Peyer's patch (tissue), 4 donors: ENCODE measurements at places on chromosomes 7 and 10. TPM values are rescaled to one million over a fixed set of nuclear protein-coding genes. Genes with fewer than 3 reads are reported as not detected.
A peak's percentile ranks its signal among the peaks of the same experiment; 100 is the strongest.

GSTO1 gene
- total RNA-seq, result 46.4 TPM

ZNF425 gene
- total RNA-seq, result 2.2 TPM

SLC35B4 gene
- 12.8 TPM for total RNA-seq

DNA sequence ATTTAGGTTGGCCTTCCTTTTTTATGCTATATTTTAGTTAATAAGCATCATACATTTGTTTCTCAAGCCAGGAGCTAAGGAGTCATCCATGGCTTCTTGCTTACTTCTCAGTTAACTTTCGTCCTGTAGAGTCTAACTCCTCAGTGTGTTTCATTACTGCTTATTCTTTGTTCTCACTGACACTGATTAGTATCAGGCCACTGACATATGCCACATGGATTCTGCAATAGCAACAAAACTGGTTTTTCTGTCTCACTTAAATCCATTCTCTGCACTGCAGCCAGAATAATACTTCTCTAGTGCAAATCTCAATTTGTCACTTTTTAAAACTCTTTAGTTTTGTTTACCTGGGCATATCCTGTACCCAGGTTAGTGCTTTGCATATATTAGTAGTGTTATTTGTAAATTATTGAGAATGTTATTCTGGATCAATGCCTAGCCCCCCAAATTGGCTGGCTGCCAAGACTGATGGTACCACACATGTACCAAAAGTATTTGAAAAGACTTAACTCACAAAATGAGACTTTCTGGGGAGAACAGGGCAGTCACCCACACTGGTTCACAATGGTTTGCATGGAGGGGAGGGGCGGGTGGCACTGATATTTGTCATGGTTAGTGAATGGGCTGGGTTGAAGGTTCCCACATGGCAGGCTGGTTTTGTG lies 79.1 kb downstream of the CCSER2 start:
- DNase-seq, result no peak
- H3K4me3 ChIP-seq, result no peak overlapping the region
- no peak overlapping the region for H3K27ac ChIP-seq

DNA sequence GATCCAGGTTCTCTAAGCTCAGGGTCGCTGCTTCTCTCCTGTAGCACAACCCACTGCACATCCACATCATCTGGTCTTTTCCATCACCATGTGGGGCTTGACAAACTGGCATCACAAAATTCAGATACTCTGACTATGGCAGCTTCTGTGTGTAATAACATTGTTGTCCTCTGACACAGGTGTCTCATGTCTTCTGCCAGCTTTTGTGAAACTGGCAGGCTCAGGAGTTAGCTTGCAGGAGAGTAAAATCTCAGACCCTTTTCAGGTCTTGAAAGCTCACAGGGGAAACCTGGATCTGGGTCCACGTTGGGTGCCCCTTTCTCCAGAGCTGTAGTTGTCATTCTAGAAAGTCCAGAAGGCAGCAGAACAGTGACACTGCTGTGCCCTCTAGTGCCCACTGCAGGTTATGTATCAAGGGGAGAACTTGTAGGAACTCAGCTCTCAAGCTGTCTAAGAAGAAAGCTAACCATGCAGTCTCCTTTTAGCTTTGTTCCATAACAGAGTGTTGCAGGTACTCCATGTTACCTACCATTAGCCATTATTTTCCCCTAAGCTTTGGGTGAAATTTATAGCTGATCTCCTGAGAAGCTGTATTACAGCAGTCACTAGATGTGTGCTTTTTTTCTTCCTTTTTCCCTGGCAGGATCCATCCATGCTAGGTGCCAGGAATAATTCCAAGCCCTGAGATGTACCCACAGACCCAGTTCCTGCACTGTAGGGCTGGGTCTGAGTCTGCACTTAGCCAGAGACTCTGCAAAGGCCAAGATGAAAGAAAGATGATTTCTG lies 102.7 kb downstream of the ZNF248 start:
- DNase-seq, result no peak
- H3K4me3 ChIP-seq, result no peak overlapping the region
- no peaks in the 10 kb centered on the region for H3K36me3 ChIP-seq
- H3K27me3 ChIP-seq, result no peaks in the 10 kb centered on the region
- H3K4me1 ChIP-seq, result no peaks in the 10 kb centered on the region
- no peak overlapping the region for H3K27ac ChIP-seq

- no peak overlapping the region for H3K4me3 ChIP-seq
- no peak overlapping the region for H3K27ac ChIP-seq
- no peaks in the 10 kb centered on the region for H3K36me3 ChIP-seq
- H3K27me3 ChIP-seq, result no peaks in the 10 kb centered on the region
Observed at GRCh38 chr10:13139150-13139549, 22.2 kb upstream of the MCM10 start.

GRCh38 chr7:155469-155900 lies 36.9 kb upstream of the FAM20C start:
- no peaks in the 10 kb centered on the region for H3K36me3 ChIP-seq
- H3K27me3 ChIP-seq, result no peaks in the 10 kb centered on the region
- no peak for DNase-seq
- H3K4me1 ChIP-seq, result no peaks in the 10 kb centered on the region
- H3K4me3 ChIP-seq, result no peak overlapping the region

- H3K27ac ChIP-seq, result no peak overlapping the region
- H3K36me3 ChIP-seq, result no peaks in the 10 kb centered on the region
- H3K4me1 ChIP-seq, result no peaks in the 10 kb centered on the region
- H3K4me3 ChIP-seq, result no peak overlapping the region
Observed at GRCh38 chr10:44419790-44420549, 35.1 kb upstream of the CXCL12 start.

- peaks cover 31% of the 10 kb centered on the region for H3K4me1 ChIP-seq
- DNase-seq, result no peak
- peak overlapping the region; percentile 67 for H3K27ac ChIP-seq
- H3K27me3 ChIP-seq, result no peaks in the 10 kb centered on the region
- H3K36me3 ChIP-seq, result no peaks in the 10 kb centered on the region
Observed at GRCh38 chr10:650441-650851, 39.0 kb downstream of the DIP2C start.

DNA sequence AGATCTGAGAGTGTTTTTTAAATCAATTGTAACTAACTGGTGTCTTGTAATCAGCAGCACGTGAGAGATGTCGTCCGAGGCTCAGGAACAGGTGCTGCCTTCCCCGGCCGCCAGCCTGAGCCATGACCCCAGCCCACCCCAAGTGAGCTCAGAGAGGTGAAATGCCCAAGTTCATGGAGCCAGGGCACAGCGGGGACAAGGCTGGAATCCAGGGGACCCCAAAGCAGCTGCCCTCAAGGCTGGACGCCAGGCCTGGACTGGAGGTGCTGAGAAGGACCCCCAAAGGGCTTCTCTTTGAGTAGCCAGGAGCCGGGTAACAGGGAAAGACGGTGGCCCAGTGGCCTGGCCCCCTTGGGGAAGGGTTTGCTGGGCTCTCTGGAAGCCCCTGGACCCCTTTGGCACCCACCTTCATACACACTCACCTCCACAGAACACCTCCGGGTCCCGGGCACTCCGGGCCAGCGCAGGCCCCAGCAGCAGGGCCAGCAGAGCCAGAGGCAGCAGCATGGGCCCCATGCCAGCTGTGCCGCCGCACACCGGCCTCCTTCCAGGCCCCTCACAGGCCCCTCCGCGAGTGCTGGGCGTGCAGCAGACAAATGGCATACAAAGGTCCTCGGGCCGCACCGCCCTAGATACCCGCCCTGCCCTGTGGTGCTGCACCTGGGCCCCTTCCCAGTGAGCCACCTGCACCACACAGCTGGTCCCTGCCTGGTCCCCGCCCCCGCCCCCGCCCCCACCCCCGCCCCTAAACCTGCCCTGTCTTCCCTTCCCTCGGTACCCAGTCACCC lies 24.0 kb upstream of the CNPY1 start:
- H3K4me3 ChIP-seq, result no peak overlapping the region
- H3K36me3 ChIP-seq, result no peaks in the 10 kb centered on the region
- no peaks in the 10 kb centered on the region for H3K27me3 ChIP-seq
- DNase-seq, result no peak
- H3K4me1 ChIP-seq, result no peaks in the 10 kb centered on the region
